ENCODE measurements at places on chromosomes 1 and 21.

- DNase-seq, result no peak
Measured at GRCh38 chr1:200706111-200706814, 32.4 kb upstream of the CAMSAP2 start.

GRCh38 chr1:53728702-53729455 is 10.1 kb downstream of the GLIS1 start:
- no peak for DNase-seq

GRCh38 chr1:145690587-145691558 is 16.3 kb downstream of the PDZK1 start:
- no peak for DNase-seq

DNA sequence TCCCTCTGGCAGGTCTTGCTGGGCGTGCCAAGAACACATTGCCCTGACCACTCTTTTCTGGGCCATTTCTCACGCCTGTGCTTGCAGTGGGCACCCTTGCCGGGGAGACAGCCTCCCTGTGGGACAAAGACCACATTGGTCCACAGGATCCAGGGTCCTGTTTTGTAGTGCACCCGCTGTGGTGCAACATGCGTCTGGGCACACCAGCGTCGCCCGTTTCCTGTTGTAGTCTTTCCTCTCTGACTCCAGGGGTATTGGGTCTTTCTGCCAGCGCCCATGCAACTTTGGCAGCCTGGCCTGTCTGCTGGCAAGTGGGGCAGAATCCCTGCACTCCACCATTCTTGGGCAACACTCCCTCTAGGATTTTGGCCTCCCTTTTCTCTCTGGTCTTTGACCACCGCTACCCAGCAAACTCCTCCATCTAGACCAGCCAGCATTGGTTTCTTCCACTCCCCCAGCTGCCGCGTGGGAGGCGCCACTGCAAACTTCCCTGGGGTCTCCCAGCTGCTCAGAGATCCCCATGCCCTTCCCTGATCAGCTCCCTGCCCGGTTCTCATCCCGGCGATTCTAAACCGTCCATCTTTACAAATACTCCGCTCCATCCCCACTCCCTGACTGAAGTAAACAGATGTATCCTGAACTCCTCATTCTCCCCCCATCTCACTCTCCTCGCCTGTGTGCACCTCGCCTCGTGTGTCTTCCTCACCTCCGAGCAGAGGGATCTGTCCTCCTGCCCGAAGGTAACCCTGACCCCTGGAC is 1.2 kb upstream of the TPRG1L start:
- peak; percentile 17 for DNase-seq

DNA sequence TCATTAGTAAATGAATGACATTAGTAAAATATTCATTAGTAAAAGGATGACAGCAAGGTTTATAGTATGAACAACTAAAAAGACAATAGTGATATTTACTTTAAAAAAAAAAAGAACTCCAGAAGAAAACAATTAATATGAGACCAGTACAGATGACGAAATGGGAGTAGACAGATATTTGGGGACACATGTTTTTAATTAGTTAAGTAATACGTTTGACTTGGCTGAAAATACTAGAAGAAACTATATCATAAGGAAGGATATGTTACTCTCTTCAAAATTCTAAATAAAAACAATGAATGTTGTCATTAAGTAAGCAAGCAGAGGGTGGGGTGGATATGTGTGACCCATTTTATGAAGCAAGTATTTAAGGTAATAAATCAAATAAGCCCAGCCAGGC is 61.9 kb downstream of the GPATCH2 start:
- no peak for DNase-seq

- DNase-seq, result peak; percentile 75
Measured at GRCh38 chr1:182601416-182601786, 2.8 kb downstream of the RGS16 start.

Data from left kidney (tissue), 8 donors.